GM04504 (cell line): ENCODE measurements at places on chromosomes 2 and 18.

DNA sequence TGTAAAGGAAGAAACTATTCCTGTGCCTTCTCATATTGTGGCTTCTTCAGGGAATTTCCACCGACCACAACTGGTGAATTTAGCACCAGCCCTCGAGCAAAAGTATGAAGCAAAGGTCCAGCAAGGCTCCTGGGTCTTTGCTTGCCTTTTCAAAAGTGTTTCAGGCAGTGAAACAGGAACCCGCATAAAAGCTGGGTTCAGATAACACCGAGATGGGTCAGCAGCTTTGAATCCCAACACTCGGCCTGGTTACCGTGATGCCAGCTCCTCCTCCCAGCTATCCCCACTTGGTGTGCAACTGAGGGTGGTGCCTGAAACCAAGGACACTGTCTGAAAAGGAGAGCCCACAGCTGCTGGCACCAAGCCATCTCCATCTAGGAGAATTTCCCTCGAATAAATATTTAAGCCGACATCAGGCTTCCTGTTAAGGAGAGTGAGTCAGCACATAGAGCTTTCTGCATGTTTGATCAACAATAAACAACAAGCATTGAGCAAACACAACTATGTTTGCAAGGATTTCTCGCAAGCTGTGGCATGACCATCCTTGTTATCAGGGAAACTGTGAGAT, 69.5 kb downstream of the ANTXR1 start:
- peak; percentile 78 for DNase-seq

DNA sequence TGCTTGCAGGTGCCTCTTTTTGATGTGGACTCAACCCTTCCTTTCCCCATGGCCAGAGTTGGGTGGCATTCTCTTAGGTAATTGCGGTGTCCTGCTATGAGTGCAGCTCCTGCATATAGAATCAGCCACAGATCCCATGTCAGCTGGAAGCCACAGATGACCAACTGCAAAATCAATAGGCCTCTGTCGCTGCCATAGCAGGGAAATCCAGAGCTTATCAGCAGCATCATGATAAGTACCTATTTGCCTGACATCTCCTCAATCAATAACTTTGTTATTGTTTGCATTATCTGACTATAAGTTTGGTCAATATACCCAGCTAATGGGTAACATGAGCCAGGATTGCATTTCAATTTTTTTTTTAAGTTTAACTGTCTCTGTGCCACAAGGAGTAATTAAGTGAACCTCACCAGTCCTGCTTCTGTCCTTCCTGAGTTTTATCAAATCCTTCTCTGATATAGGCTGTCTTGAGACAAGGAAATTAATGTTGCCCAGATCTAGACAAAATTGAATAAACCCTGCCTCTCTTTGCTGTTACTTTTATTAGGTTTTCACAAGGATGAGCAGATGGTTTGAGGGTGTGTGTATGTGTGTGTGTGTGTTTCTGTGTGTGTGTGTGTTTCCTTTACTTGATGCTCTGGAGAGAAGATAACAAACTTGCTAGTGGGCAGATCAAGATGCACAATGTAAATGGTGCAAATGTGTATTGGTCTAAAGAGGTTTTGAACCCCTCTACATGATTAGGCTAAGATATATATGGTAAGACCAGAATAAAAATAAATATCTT, 59.6 kb upstream of the CREB1 start:
- no peak for DNase-seq

GRCh38 chr2:217683106-217683870, 319.5 kb downstream of the TNS1 start:
- no peak for DNase-seq

DNA sequence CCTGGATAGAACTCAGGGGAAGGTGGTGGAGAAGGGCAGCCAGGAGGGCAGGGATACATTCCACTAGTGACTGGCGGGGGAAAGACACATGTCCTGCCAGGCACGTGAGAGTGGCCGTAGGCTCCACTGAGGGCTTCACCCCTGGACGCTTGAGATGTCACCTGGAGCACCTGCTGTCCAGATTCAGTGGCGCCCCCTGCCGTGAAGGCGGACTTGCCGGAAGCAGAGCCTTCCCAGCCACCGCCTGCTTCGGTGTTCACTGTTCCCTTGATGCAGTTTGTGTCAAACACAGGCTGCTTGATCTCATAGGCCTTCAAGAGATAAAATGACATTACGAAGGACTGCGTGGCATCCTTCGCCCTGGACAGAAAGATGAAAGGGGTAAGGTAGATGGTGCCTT, 335.3 kb downstream of the ZNF521 start:
- DNase-seq, result no peak

GRCh38 chr2:230640540-230641011, 72.1 kb upstream of the CAB39 start:
- DNase-seq, result no peak

DNA sequence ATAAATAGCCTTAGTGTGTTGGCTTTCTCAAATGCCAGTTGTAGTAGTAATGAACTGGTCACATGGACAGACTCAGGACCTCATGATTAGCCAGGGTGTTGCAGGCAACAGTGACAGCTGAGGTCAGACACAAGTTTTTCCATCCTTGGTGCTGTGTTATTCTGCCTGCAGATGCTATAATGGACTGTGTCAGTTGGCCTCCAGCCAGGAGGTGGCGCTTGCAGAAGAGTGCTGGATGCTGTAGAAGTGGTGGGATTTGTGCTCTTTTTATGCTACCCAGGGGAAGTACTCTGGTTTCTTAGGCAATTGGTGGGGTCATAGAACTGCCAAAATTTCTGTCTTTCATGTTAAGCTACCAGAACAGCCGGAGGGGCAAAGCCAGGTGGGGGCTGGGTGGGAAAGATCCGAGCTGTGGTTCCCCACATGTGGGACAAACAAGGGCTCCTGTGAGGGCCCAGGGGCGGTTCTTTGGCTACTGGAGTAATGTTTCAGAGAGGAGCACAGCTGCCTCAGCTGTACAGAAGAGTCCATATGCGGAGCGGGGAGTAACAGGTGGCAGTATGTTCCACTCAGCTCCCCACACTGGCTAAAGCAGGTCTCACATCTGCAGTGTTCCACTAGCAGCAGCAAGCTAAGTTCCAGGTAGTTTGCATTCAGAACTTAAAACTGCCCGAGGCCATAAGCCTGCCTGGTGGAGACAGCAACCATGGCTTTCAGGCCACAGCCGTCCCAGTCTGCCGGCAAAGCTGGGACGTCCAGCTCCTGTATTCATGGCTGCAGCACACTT, 104.4 kb downstream of the GULP1 start:
- DNase-seq, result no peak

- no peak for DNase-seq
Measured at GRCh38 chr2:158999458-158999857, 31.0 kb downstream of the TANC1 start.

DNA sequence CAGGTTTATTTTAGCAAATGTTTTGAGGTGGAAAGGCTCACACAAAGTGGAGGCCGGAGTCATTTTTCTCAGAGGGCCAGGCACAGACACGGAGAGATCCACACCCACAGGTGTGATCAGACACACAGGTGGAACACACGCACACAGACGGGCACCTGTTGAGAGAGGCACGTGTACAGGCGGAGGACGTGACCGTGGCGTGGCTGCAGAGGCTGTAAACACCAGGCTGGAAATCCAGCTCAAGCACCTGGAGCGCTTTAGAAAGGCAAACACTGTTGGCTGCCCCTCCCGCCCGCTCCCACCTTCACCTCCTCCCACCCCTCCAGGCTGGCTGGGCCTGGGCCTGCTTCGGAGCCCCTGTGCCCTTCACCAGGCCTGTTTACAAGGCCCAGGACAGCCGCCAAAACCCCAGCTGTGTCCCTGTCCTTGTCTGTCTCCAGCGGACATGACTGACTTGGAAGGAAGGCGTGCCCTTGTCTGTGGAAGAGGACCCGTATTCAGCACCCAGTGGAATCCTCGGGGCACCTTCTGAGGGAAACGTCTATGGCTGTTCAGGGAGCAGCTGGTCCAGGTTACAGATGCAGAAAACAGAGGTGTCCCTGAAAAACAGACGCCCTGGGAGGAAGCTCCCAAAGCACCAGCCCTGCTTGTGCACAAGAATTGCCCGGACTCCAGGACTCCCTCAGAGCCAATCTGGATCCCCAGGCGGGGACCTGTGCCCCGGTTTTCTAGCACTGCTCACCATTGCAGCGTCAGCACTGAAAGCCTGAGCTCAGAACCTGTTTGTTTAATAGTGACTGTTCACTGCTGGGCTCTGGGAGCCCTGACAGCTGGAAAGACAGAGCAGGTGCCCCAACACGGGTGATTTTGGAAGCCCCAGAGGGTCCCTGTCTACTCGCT, 134.3 kb upstream of the HAAO start:
- DNase-seq, result no peak

DNA sequence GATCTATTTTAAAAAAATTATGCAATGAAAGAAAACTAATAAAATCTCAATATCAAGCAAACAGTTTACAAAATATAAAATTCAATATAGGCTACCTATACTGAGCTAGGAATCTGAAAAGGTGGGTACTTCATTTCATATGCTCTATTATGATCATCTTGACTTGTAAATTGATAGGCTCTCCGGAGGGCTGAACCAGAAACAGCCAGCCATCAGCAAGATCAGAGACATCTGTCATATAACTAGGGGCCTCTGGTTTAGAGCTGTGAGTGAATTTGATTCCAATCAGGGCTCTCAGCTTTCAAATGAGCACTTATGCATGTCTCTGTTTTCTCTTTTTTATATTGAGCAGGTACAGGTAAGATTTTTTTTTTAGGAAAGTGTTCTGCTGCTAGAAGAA, 114.2 kb downstream of the SPHKAP start:
- no peak for DNase-seq

GRCh38 chr2:54364409-54364808, 91.7 kb upstream of the SPTBN1 start:
- no peak for DNase-seq

- DNase-seq, result peak; percentile 61
Measured at GRCh38 chr2:20496076-20496872, 49.4 kb downstream of the RHOB start.

DNA sequence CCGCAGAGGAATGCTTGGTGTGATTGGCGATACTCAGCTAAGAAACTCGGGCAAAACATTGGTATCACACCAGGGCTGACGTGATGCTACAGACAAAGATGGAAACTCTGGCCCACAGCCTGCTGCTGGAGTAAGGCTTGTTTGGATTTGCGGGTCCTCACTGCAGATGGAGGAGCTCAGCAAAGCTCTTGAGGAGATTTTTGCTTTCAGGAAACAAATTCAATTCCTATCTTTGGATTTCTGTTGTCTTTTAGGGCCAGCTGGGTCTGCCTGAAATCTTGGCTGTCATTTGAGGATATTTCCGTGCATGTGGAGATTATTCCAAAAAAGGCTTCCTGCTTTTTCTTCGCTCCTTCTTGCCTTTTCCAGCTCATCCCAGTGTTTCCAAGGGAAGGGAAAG, 475.8 kb downstream of the TSN start:
- no peak for DNase-seq

DNA sequence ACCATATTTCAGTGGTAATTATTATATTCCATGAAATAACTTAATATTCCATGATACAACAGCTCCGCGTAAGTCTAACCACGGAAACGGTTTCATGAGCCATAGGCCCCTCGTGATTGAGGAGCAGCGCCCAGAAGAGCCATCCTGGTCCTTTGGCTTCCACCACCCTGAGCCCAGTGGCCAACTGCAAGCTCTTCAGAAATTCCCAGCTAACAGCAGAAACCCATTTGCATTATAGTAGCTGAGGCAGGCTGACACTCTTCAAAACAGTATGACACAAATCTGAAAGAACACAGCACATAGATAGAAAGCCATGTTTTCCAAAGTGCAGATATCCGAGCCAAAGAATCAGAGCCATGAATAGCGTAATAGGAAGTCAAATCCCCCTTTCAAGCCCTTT, 120.9 kb upstream of the NFATC1 start:
- DNase-seq, result no peak

- DNase-seq, result no peak
Measured at GRCh38 chr2:129722306-129723019, 257.0 kb upstream of the RAB6C start.

- no peak for DNase-seq
Measured at GRCh38 chr18:63905361-63905760, 2.4 kb upstream of the SERPINB10 start.

GRCh38 chr2:170262806-170263205, 84.9 kb downstream of the MYO3B start:
- no peak for DNase-seq

DNA sequence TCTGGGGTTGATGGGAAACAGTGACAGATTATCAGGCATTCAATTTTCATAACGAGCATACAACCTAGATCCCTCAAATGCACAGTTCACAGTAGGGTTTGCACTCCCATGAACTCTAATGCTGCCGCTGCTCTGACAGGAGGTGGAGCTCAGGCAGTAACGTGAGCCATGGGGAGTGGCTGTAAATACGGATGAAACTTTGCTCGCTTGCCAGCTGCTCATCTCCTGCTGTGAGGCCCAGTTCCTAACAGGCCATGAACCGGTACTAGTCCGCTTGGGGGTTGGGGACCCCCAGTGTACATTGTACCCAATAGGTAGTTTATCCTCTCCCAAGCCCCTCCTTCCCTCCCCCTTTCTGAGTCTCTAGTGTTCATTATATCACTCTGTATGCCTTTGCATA, 94.6 kb downstream of the PTH2R start:
- DNase-seq, result no peak

GRCh38 chr18:11148680-11149440, 509 bp downstream of the PIEZO2 start:
- no peak for DNase-seq

- no peak for DNase-seq
Measured at GRCh38 chr2:97831121-97831520, 117.7 kb downstream of the ZAP70 start.

DNA sequence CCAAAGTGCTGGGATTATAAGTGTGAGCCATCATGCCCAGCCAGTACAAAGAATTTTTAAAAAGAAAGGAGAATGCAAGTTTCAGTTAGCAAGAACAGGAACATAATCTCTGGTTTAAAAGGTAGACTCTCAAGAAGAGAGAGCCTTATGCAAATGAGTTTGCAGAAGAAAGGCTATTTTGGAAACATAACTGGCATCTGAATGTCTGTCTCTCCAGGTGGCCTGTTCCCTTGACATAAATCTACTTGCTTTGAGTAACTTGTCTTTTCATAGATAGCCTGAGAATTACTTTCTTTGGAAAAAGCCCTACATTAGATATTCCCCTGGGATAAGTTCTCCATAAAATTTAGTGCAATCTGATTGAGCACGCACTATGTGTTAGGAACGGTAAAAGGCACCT, 109.6 kb downstream of the ICOS start:
- DNase-seq, result no peak

DNA sequence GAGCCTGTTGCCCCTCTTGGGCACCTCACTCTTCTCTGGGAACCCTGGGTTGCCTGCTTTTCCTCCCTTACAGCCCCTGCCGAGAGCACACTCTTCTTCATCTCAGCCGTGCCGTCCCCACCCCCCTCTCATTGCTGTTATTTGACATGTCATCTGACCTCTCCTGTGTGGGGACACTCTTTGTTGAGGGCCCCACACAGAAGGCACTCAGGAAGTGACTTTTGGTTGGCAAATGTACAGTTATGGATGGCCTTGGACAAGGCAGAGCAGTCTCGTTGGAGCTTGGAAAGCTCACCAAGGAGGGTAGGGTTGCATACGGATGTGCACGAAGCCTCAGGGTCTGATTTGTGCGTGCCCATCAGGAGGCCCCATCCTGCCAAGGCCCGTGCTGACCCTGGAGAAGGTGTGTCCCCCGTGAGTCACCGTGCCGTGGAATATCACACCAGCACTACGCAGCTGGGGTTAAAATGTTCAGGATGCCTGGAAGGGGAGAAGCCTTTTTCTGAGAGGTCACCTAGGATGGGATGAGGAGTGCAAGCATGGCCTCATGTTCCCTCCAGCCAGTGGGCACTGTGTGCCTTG, 93.9 kb downstream of the CTIF start:
- no peak for DNase-seq

- DNase-seq, result no peak
Measured at GRCh38 chr18:7325126-7325430, 94.2 kb downstream of the LRRC30 start.
